ENCODE measurements at places on chromosomes 3 and 15.

- no peak for DNase-seq
Measured at GRCh38 chr15:63382966-63383710, 1.5 kb upstream of the CA12 start.

- DNase-seq, result no peak
Measured at GRCh38 chr3:169573148-169573547, 90.4 kb downstream of the MECOM start.

DNA sequence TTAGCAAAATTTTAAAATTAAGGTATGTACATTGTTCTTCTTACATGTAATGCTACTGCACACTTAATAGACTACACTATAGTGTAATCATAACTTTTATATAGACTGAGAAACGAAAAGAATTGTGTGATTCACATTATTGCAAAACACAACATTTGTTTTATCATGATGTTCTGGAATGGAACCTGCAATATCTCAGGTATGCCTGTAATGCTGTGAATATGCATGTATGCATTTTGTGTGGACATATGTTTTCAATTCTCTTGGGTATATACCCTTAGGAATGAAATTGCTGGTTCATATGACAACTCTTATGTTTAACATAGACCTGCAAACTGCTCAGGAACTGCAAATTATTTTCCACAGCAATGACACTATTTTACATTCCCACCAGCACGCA lies 38.6 kb upstream of the TJP1 start:
- no peak for DNase-seq

DNA sequence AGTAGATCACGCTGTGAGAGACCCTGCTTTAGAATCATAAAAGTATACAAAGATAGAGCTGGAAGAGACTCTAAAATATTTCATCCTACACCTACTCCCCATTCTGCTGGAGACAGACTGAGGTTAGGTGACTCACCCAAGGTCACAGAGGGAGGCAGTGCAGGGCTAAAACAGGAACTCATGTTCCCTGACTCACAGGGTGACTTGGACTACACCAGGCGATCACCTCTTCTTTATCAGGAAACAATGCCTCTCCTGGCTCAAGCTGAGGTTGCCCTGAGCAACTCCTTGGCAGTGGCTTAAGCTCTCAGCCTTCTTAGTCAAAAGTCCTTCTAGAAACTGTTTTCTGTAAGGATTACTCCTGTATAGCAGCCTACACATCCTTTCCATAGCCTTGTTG lies 26.4 kb upstream of the TNFAIP8L3 start:
- DNase-seq, result peak; percentile 77

- DNase-seq, result no peak
Measured at GRCh38 chr15:50075319-50075718, 43.7 kb downstream of the ATP8B4 start.

DNA sequence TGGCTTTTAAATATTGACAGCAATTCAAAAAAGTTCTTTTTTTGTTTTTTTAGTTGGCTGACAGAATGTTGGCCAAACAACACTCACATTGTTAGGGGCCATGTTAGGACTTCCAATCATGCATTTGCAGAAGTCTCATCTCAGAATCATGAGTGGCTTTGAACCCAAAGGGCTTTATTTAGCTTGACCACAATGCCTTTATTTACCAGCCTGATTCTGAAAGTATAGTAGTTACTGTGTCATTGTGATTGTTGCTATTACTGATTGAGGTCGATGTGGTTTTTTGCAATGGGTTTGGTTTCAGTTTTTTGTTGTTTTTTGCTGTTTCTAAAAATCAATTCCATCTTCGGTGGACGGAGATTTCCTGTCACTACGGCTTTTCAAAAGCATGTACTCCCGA lies 7.2 kb downstream of the GLDN start:
- no peak for DNase-seq

DNA sequence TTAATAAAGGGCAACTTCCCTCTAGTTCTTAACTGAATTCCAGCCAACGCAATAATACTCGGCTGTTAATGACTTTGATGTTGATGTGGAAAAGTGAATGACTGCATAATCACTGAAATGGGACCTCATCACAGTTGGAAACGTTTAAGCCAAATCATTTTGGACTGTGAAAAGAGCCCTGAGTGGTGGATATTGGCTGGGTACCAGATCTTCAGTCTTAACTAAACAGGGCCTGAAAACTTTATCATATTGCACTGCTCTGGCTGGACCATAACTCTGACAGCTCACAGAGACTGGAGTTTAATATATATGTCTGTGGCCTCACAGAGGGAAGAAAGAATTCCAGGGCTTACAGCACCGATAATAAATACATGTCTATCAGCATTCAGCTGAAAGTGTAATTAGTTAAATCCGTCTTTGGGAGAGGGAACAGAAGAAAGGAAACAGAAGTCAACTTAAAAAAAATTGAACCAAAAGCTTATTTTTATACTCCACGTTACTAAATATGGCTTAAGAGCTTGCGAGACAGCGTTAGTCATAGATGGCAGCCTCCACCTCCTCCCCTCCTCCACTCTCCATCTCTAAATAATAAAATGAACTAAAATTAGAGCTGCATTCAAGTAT lies 222.3 kb upstream of the CDIN1 start:
- DNase-seq, result peak; percentile 32
